ENCODE measurements at places on chromosomes 7 and 10.

DNA sequence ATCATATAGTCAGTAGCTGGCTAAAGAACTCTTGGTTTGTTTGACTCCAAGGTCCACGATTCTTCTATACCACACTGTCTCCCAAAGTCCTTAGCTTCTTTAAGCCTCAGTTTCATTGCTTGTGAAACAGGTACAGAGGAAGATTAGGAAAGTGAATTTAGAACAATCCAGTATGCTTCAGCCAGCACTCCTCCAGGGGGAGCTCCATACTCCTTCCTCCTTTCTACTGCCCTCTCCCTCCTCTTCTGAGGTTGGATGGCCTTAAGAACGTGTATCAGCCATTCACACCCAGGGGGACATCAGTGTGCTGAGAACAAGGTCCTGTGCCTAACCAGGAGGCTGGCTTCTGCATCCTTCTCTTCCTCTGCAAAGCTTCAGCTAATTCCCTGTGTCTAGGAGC lies 54.8 kb upstream of the CALD1 start:
- no peak for DNase-seq

GRCh38 chr10:36171556-36171952 lies 529.5 kb upstream of the FZD8 start:
- no peak for DNase-seq

DNA sequence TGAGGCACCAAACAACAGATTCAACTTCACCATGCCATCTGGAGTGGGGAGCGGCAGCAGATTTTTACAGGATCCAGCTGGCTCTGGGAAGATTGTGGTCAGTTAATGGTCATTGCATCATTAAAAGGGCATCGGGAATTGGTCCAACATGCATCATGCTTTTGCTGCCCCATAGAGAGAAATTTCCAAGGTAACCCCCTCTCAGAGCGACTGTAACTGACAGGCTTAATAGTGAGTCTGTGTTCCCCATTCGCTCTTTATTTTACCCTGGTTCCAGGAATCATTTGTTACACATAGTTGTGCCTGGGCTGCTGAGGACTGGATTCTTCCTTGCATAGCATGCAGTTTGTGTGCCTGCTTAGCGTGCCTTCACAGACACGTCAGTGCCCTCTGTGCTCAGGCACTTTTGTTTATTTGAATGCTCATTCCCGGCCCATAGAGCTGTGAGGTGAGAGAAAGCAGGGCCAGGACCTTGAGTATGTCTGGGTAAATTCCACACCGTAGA lies 49.9 kb downstream of the CDHR3 start:
- DNase-seq: no peak

- DNase-seq: no peak
These were observed 118.0 kb upstream of the KMT2C start for GRCh38 chr7:152553671-152554317.

Measured in head of caudate nucleus (tissue), 42 donors.